ENCODE measurements at places on chromosomes 4 and X.
A peak's percentile ranks its signal among the peaks of the same experiment; 100 is the strongest.

DNA sequence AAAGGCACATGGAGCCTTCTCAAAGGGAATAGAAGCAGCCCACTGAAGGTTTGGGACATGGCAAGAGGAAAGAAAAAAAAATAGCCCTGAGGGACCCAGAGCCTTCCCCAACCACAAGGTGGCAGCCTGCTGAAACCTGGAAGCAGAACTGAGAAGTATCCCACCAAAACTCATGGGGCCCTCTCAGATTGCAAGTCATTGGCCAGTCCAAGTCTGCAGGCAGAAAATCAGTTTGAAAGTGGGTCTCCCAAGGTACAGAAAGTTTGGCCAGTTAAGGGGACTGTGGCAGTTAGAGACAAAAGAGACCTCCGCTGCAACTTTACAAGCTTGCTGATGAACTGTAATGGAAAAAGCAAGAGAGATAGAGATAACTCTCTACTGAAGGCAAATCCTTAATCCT lies 155.8 kb downstream of the ANTXR2 start:
- H3K4me1 ChIP-seq: peaks cover 36% of the 10 kb centered on the region
- H3K27ac ChIP-seq: no peak overlapping the region
- H3K4me3 ChIP-seq: no peak overlapping the region
- no peaks in the 10 kb centered on the region for H3K36me3 ChIP-seq
- no peaks in the 10 kb centered on the region for H3K27me3 ChIP-seq

- no peaks in the 10 kb centered on the region for H3K27me3 ChIP-seq
- H3K4me3 ChIP-seq: no peak overlapping the region
- H3K27ac ChIP-seq: no peak overlapping the region
- DNase-seq: no peak
Observed at GRCh38 chr4:98468709-98469108, 189.7 kb downstream of the TSPAN5 start.

DNA sequence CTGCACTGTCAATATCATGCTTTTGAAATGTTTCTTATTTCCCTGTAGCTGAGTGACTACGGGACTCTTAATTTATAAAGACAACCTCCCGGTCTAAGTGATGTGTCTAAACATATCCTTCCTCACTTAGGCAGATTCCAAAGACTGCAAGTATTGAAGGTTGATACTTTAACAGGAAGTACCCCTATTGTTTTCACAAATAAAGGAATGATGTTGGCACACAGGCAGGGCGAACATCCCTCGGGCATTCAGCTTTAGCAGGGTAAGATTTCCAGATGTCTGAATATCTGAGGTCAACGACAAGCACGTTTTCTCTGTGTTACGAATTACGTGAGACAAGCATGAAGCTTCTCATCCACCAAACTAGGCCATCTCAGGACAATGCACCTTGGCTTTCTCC lies 638.0 kb upstream of the FRG1 start:
- H3K27me3 ChIP-seq: no peaks in the 10 kb centered on the region
- H3K27ac ChIP-seq: no peak overlapping the region
- H3K4me3 ChIP-seq: no peak overlapping the region
- H3K4me1 ChIP-seq: no peaks in the 10 kb centered on the region
- DNase-seq: no peak
- no peaks in the 10 kb centered on the region for H3K36me3 ChIP-seq

DNA sequence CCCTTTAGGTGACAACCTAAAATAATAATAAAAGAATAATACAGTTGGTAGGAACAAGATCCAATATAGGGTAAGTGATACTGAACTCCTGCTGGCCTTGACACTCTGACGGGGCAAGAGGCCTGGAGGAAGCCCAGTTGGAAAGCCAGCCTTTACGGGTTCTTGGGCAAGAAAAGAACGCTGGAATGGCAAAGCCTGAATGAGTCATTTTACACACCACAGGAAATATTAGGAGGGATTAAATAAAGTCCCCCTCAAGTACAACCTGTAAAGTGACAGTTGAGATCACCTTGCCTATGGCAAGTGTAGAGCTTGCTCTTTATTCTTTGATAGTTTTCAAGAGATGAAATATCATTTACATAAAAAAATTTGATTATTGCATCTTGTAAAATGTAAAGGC lies 244.5 kb upstream of the TLL1 start:
- no peaks in the 10 kb centered on the region for H3K4me1 ChIP-seq
- DNase-seq: no peak
- H3K36me3 ChIP-seq: no peaks in the 10 kb centered on the region

DNA sequence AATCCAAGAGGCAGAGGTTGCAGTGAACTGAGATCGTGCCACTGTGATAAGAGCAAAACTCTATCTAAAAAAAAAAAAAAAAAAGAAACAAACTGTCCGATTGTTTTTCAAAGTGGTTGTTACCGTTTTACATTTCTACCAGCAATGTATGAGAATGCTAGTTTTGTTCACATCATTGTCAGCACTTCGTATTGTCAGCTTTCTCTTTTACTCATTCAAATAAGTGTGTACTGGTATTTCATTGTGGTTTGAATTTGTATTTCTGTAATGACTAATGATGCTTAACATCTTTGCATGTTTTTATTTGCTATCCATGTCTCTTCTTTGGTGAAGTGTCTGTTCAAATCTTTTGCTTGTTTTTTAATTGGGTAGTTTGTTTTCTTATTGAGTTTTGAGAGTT lies 65.8 kb downstream of the GPR101 start:
- peak overlapping the region; percentile 0 for H3K27ac ChIP-seq
- no peak overlapping the region for H3K4me3 ChIP-seq
- H3K27me3 ChIP-seq: no peaks in the 10 kb centered on the region
- H3K4me1 ChIP-seq: peaks cover 16% of the 10 kb centered on the region

All from activated T-helper 1 cell treated with anti-CD3 and anti-CD28 coated beads, Interleukin-12 subunit alpha, Interleukin-12 subunit beta, Interleukin-2, Interleukin-4 antibody, amounts not matched to agents 30 ng/mL and 10 ng/mL and 1 ng/mL, durations not matched to agents 14 hours and 24 hours and 36 hours (primary cell).